ENCODE measurements at places on chromosomes 2 and 18.
A peak's percentile ranks its signal among the peaks of the same experiment; 100 is the strongest.

DNA sequence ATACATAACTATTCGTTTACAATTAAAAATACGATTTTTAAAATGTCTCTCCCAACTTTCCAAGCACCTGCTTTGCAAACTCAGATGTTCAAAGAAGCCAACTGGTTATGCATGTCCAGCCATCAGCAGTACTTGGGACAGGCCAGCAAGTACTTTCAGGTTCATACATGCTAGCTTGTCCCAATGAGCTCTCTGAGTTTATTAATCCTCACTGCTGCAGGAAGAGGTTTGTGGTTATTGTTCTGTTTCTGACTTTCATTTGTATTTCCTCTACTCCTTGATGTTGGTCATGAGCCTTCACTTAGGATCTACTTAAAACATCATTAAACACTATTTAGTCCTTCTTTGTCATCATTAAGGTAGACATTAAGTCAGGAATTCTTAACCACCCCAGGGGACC is 374.1 kb downstream of the LRATD1 start:
- no peak for DNase-seq

DNA sequence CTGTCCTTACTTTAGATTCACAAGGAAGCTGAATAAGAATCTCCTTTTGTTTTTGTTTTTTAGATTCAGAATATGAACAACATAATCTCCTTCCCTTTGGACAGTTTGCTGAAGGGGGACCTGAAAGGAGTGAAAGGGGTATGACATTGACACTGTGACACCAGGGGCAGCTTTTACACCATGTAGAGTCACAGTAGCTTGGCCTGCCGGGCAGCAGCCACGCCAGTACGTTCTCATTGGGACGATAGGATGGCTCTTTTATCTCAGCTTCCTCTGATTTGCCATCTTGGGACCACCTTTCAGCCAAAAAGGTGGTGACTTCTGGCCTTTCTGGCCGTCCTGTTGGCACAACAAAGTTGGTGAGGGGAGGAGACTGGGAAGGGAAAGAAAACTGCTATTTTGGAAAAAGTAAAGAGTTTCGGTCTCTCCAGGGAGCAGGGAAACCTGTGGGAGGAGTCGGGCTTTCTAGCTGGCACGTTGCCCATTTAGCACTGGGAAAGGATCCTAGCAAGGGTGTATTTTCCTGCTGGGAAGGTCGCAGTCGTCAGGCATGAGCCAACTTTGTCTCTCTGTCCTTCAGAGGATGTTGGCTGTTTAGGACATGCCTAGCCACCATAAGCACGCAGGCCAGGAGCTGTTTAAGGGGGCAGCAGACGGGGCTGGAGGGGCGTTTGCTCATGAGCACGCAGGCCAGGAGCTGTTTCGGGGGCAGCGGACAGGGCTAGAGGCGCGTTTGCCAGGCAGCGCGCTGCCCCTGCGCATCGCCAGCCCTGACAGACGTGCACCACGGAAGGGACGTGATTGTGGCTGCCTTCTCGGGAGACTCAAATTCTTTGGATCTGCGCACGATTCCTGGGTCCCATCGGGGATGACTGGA is 104.6 kb downstream of the ITGB1BP1 start:
- no peak for DNase-seq

- peak; percentile 87 for DNase-seq
These were observed 59.7 kb downstream of the PTH2R start for GRCh38 chr2:208466151-208466919.

GRCh38 chr18:11020161-11020853 is 129.1 kb downstream of the PIEZO2 start:
- DNase-seq: no peak

DNA sequence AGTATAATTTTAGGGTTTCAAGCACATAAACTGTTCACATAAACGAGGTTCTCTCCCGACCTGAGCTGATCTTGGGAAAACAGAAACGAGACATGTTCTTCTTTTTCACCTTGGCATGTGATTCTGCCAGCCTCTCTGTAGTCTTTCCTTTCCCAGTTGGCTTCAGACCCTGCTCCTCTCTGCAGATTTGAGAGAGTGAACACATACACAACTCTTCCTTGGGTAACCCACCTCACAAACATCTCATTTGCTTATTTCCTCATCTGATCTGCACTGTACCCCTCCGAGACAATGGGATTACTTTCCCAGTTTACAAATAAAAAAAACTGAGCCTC is 46.1 kb downstream of the REEP1 start:
- no peak for DNase-seq

GRCh38 chr2:196601430-196602306 is 37.8 kb upstream of the CCDC150 start:
- peak; percentile 82 for DNase-seq

GRCh38 chr2:51344886-51345285 is 313.0 kb upstream of the NRXN1 start:
- no peak for DNase-seq

GRCh38 chr2:38507712-38508111 is 95.0 kb downstream of the HNRNPLL start:
- no peak for DNase-seq

DNA sequence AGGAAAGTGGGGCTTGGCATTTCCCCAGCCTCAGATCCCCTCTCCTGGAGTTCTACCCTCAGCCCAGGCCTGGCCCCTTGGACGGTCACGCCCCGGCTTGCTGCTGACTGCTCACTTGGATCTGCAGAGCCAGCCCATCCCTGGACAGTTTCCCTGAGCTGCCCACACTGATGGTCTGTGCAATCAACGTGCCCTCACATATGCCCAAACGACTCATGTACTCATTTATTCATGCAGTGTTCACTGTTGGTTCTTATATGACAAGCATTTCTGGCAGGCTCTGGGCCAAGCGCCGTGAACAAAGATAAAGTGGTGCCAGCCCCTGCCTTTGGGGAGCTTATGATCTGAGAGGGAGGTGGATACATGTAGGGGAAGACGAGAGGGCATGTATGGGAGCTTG is 20.3 kb upstream of the GLI2 start:
- no peak for DNase-seq

DNA sequence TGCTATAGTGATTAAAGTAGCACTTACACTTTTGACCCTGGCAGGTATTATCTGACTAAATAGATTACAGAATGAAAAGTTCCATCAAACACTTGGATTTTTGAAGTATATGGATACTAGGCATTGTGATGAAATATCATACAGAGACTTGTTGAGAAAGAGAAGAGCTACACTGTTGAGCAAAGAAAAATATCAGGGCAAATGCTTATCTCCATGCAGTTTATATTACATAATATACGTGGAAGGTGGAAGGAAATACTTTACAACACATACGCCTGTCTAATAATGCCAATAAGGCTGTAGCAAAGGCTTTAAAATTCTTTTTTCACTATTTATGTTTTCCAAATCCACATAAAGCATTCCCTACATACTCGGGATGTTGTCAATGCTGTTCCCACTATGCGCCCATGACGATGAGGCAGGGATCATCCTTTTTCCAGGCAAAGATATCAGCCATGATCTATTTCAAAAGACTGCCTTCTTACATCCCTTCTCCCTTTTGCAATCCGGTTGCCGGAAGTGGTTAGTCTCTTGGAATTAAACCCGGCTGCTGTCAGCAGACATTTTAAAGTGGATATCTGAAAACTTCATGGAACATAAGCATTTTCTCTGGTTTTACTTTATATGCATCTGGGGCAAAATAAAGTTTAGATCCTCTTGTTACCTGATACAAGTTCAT is 92.6 kb upstream of the ITGA4 start:
- no peak for DNase-seq

DNA sequence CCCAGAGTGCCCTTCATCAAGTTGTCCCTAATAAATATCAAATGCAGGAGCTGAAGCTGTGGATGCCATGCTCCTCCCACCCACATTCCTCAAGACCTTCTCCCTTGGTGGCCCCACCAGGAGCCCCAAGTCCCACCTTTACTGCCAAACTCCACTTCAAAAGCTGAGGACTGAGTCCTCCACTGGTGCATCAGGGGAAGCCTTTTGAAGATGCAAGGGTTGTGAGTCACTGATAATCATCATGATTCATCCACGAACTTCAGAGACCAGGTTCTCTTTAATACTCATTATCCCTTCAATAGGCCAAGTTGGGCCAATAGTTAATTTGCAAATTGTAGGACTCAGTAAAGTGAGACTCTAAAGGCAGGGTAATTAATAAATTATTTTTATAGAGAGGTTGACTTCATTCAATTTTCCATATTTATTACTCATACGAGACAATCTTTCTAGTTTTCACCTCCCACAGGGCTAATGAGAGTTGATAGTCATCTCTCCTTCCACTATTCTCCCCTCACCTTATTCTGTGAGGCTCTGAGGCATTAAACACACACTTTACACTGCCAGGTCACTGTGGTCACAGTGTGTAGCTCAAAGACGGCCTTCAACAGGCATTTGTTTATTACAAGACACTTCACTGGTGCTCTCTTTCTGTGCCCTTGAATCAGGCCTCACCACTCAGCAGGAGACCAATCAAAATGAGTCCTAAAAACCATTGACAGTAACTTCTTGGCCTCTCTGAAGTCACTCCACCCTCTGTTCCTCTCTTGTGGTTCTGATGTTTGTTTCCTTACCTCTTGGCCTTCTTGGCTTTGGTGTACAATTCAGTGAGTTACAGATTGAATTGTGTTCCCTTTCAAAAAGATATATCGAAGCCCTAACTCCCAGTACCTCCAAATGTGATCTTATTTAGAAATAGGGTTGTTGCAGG is 99.9 kb downstream of the TRIB2 start:
- no peak for DNase-seq

- DNase-seq: no peak
These were observed 225.0 kb downstream of the ALPK2 start for GRCh38 chr18:58403799-58404455.

GRCh38 chr2:224847961-224848850 is 132.0 kb upstream of the CCDC195 start:
- no peak for DNase-seq

- DNase-seq: no peak
These were observed 311.9 kb upstream of the HDAC4 start for GRCh38 chr2:239712755-239713154.

DNA sequence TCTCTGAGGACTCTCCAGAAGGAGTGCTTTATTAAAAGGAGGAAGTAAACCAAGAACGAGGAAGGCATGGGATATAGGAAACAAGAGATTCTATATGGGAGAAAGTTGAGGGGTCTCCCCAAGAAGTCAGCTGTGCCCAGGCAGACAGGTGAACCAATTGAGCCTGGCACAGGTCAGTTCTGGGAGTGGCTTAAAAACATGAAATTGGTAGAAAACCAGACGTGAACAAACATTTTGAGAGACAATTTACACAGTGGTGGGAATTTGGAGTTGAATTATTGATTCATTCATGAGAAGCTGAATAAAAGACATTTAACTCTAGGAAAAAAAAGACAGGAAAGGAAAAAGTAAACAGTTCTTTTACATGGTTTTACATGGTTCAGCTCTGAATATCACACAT is 16.4 kb downstream of the PLEKHH2 start:
- peak; percentile 29 for DNase-seq

DNA sequence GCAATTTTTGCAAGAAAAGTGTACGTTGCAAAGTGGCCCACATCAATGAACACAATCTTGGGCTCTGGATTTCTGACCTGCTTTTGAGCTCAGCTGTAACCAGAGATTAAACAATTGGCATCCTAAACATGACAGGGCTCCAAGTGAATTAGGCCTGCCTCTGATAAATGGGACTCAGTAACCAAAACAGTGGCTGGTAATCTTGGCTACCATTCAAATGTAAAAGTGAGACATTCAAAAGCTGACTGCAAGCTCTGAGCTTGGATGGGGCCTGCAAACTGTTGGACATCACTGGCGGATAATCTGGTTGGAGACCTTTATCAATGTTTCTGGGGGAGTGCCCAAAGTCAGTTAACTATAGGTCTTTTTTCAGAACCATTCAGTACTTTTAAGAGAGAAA is 160.7 kb downstream of the RAB3GAP1 start:
- DNase-seq: no peak

- no peak for DNase-seq
These were observed 17.9 kb upstream of the INPP4A start for GRCh38 chr2:98426771-98427170.

- no peak for DNase-seq
These were observed 6.8 kb downstream of the WDSUB1 start for GRCh38 chr2:159279700-159280099.

DNA sequence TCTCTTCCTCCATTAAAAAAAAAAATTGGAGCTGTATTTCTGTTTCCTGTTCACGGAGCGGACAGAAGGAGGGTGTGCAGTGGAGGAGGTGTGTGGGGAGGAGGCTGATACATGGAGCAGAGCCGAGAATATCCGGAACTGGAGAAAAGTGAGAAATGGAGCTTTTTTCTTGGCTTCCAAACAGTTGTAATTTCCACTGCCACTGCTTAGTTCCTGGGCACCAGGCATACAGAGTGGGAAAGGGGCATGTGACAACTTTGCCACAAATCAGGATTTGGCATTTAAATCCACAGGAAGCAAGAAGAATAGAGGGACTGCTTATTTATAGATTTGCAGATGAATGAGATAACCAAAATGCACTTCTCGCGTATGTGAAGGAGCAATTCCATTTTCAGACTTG is 71.2 kb downstream of the BCL11A start:
- no peak for DNase-seq

DNA sequence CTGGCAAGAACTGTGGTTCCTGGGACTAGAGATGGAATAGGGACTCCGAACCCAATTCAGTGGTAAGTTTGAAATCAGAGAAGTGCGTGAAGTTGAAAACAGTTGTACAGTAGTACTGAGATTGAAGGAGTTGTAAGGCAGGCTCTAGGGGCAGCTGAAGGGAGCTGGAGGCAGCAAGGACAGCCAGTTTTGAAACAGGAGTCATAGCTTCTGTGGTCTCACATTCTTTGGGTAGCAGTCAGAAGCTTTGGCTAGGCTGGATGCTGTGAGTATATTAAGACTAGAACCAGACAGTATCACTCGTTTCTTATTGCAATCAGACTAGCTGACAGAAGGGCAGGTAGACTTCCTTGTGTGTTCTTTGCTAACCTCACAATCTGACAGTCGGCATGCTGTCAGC is 64.5 kb upstream of the ADAM23 start:
- DNase-seq: no peak

DNA sequence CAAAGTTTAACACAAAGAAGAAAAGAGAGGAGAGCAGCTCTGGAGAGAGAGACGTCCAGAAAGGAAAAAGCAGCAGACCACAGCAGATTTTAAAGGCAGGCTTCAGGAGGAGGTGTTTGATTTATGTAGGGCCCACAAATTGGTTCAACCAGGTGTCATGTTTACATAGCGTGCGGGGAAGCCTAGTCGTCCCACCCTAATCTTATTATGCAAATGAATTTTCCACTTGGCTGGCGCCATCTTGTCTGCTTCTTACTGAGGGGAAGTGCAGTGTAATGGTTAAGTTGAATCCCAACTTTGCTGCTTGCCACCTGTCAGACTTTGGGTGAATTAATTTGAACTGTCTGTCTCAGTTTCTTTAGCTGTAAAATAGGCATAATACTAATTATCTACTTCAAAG is 282.4 kb upstream of the CYRIA start:
- peak; percentile 3 for DNase-seq

DNA sequence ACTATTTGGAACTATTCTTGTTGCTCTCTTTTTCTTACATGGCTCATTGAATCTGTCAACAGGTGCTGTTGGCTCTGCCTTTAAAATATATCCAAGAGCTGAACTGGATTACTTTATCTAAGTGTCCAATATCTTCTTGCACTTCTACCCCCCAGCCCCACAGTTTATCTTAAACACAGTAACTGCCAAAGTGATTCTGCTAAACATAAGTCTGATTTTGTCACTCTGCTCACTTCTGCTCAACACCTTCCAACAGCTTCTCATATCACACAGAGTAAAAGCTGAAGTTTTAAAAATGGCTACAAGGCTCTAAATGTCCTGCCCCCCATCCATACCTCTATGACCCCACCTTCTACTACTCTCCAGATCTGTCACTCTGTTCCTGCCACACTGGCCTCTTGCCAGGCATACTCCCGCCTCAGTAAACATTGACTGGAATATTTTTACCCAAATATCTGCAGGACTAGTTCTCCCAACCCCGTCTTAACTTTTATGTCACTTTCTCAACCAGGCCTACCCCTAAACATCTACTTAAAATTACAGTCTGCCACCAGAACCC is 130.7 kb downstream of the CCDC148 start:
- DNase-seq: peak; percentile 12
